Smooth muscle cell of the pulmonary artery (primary cell): ENCODE measurements at places on chromosomes 2 and 18. TPM values are rescaled to one million over a fixed set of nuclear protein-coding genes. Genes with fewer than 3 reads are reported as not detected.

DCC gene
- total RNA-seq: 0.20 TPM in 1 of 2 replicates, not detected in the other

SNORC gene
- 0.65 and 1.6 TPM in 2 replicates for total RNA-seq

NOL4 gene
- total RNA-seq: not detected in 2 replicates

GKN1 gene
- not detected in 2 replicates for total RNA-seq

IL1R2 gene
- total RNA-seq: 0.13 and 0.33 TPM in 2 replicates

SLC39A6 gene
- total RNA-seq: 186 and 218 TPM in 2 replicates

AQP12B gene
- total RNA-seq: not detected in 2 replicates

OSBPL6 gene
- total RNA-seq: 2.0 and 4.6 TPM in 2 replicates

GPR45 gene
- not detected in 2 replicates for total RNA-seq

TMEM37 gene
- total RNA-seq: 0.10 TPM in 1 of 2 replicates, not detected in the other

NT5DC4 gene
- 0.33 TPM in 1 of 2 replicates, not detected in the other for total RNA-seq

RAX gene
- not detected in 2 replicates for total RNA-seq

LOXHD1 gene
- total RNA-seq: not detected in 2 replicates

ZNF385B gene
- total RNA-seq: not detected in 2 replicates

ACMSD gene
- total RNA-seq: not detected in 2 replicates
